Transverse colon (tissue), 4 donors: ENCODE measurements at places on chromosomes 3 and 15. TPM values are rescaled to one million over a fixed set of nuclear protein-coding genes. Genes with fewer than 3 reads are reported as not detected.

- DNase-seq = no peak
Observed at GRCh38 chr15:64912379-64913325, 950 bp downstream of the ANKDD1A start.

DNA sequence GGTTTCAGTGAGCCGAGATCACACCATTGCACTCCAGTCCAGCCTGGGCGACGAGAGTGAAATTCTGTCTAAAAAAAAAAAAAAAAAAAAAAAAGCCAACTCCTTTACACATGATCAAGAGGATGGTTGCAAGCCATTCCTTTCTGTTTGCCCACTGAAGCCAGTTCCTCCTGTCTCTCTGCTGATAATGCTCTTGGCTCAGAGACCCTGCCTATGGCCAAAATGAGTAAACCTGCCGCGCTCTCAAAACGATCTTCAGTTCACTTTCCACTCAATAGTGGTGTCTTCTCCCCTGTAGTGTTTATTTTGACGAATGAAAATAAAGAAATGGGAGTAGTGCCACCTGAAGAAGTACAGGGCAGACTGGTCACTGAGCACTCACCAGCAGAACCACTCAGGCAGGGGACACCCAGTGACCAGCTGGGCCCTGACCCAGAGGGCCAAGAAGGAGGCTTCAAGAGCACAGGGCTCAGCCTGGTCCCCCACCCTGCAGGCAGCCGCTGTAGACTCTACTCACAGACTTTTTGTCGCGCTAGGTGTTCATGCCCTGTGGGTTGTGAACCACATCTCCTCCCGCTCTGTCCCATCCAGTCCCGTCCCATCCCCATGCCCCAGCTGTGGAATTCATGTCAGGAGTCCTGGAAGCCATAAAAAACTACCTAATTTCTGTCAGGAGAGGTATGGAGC, 23.6 kb downstream of the GRAMD2A start:
- no peak for DNase-seq

Gene MYO9A
- 65.9 TPM for total RNA-seq

DNA sequence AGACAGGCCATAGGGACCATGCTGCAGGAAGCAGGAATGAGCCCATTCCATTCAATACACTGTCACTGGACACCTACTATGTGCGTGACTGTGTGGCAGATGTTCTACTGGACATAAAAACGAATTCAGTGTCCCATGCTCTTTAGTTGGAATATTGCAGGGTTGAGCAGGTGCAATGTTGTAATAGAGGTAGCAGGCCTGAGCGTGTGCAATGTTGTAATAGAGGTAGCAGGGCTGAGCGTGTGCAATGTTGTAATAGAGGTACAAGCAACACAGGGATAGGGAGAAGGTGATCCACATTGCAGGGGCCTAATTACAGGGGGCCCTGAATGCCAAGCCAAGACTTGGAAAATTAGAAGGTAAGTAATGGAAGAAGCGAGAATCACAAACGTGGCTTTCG, 261.4 kb upstream of the HES1 start:
- no peak for DNase-seq

Gene SHC4
- 0.48 TPM for total RNA-seq
